ENCODE measurements at places on chromosomes 6 and 20. TPM values are rescaled to one million over a fixed set of nuclear protein-coding genes. Genes with fewer than 3 reads are reported as not detected.

SCUBE3 gene
- total RNA-seq: 2.0 TPM

- DNase-seq: peak; percentile 80
Observed at GRCh38 chr20:49323622-49324238, 45.9 kb upstream of the ZNFX1 start.

ANGPT4 gene
- 0.03 TPM for total RNA-seq

GRCh38 chr6:32075781-32076180 lies 33.4 kb downstream of the TNXB start:
- DNase-seq: peak; percentile 44

DNA sequence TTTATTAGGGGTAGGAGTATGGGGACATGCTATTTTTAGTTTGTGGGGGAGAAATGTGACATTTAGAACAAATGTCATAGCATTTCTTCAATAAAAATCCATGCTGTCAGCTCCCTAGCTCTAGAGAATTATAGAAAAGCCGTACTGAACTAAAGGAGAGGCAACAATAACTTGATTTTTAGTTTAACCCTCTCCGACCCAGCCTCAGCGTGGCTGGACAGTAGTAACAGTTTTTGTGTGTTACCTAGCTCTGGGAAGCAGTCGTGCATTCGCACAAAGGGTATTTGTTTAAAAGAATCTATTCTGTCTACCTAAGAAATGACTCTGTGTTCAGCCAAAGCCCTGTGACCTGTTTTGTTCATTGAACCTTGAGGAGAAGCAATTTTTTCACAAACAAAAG lies 442.4 kb upstream of the SOX4 start:
- no peak for DNase-seq

DNA sequence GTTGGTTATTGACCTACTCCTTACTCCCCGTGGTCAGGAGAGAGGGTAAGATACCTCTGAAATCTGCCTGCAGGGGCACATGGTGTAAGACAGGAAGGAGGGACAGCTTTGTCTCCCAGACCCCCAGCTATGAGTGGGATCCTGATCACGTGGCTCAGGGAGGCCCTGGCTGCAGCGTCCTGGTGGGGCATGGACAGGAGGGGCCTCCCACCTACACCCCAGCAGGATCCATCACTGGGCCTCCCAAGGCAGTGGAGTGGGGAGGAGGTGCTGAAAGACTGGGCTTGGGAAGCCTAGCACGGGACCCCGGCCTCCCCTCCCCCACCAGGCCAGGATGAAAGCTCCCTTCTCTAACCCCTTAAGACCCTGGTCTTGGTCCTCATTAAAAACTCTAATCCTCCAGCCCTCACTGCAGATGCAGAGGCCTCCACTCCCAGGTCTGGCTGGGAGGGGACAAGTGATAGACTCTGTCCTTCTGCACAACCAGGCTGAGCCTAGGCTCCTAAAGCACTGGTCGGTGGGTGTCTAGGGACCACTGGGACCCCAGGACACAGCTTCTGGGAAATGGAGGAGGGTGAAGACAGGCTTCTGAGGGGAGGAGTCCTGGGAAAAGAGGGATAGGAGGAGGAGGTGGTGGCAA lies 29.6 kb upstream of the VEGFA start:
- DNase-seq: no peak

- DNase-seq: no peak
Observed at GRCh38 chr6:63452125-63452524, 120.2 kb upstream of the LOC128125822 start.

DNA sequence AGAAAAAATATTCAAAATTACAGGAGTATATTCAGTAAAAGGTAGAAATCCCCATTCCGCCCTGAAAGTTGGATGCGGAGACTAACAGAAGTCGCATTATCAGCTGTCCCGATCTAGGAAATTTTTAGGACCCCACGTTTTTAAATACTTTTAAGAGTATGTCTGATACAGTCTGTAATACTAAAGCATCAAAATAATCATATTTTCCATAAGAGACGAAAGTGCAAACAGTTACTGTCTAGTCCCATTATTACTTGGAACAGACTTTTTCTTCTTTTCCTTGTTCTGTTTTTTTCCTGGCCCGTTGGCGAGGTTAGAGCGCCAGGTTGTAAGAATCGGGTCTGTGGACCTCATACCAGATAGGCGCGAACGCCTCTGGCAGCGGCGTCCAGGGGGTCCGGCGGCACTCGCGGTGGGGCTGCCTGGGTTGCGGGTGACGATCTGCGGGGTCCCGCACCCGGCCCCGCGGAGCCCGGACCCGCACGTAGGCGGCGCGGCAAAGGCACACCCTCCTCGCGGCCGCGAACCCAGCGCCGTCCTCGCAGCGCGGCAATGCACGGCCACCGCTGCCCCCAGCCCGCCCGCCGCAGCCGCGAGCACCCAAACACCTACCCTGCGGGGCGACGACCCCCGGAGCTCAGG lies 460 bp downstream of the PLAGL1 start:
- peak; percentile 11 for DNase-seq

- DNase-seq: no peak
Observed at GRCh38 chr6:37675606-37676005, 22.1 kb downstream of the MDGA1 start.

GRCh38 chr20:4563534-4563933 lies 158.2 kb upstream of the PRND start:
- DNase-seq: peak; percentile 57

GRCh38 chr6:66362888-66363287 lies 655.9 kb upstream of the EYS start:
- no peak for DNase-seq

All from Daoy (cell line).